ENCODE measurements at places on chromosomes 16 and 17. TPM values are rescaled to one million over a fixed set of nuclear protein-coding genes. Genes with fewer than 3 reads are reported as not detected.

Gene CMTM1
- polyA plus RNA-seq, result 8.2 TPM

Gene CA5A
- 0.17 TPM for polyA plus RNA-seq

DNA sequence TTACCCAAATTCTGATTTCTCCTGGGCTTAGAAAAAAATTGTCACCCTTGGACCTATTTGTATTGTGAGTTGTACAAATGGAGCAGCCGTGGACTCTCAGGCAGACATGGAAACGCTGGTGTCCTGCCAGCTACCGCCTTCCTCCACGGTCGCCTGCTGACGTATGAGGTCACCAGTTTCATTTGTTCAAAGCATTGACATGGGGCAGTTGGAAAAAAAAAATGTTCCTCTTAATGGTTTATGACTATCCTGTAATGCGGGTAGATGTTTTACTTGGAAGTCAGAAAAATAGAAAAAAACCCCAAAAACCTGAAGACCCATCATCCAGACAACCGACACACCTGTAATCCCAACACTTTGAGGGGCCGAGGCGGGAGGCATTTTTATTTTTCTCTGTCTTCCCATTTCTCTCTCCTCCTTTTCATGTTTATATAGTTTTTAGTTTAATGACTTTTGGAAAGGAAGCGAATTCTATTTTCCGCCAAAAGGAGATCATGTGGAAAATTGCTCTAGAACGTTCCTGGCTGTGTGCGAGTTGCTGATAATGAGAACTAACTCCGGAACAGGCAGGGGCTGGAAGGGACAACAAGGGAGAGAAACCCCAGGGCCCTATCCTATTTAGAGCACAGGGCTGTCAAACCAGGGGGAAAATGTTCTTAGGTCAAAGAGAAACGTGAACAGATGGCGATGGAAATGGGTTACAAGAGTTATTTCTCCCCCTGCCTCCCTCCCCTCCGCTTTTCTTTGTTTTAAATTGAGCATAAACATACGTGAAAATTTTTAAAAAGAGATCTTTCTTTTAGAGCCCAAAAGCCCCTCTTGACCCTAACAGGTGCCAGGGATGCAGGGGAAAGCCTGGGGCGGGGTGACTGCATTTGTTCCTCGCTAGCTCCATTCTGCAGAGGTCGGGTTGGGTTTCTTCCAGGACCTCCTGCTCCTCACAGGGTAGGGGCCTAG lies 13.7 kb downstream of the DNAH17 start:
- DNase-seq, result peak; percentile 45

DNA sequence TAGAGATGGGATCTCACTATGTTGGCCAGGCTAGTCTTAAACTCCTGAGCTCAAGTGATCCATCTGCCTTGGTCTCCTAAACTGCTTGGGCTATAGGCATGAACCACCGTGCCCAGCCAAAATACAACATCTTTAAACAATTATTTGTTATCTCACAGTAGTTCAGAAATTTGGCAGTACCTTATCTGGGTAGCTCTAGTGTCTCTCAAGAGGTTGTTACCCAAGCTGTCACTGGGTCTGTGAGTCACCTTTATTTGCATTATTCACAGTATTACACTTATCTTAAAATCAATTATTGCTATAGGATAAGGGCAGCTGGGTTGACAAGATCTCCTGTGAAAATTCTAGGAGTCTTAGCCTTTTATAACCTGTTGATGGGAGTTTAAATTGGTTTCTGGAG lies 64.0 kb upstream of the GAS7 start:
- no peak for DNase-seq

- DNase-seq, result no peak
These were observed 92.5 kb downstream of the SDK2 start for GRCh38 chr17:73551759-73552158.

GRCh38 chr16:87390641-87391323 lies 1.4 kb upstream of the MAP1LC3B start:
- no peak for DNase-seq

DNA sequence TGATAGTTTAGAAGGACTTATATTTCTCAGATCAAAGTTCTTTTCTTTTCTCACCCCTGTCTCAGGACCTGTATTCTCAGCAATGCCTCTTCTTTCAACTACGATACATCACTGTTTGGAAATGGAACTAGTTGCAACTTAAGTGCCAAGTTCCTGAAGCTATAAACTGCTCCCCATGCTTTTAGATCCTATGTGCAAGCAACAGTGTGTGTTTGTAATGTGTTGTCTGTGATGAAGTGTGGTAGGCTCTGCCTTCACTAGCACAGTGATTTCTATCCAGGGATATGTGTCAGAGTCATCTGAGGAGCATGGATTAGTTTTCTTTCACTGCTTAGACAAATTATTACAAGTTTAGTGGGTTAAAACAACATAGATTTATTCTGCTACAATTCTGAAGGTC lies 18.4 kb downstream of the ZP2 start:
- no peak for DNase-seq

All from renal pelvis (tissue), 12 donors.